Muscle of arm (tissue), 14 donors: ENCODE measurements at places on chromosomes 7 and 10.

DNA sequence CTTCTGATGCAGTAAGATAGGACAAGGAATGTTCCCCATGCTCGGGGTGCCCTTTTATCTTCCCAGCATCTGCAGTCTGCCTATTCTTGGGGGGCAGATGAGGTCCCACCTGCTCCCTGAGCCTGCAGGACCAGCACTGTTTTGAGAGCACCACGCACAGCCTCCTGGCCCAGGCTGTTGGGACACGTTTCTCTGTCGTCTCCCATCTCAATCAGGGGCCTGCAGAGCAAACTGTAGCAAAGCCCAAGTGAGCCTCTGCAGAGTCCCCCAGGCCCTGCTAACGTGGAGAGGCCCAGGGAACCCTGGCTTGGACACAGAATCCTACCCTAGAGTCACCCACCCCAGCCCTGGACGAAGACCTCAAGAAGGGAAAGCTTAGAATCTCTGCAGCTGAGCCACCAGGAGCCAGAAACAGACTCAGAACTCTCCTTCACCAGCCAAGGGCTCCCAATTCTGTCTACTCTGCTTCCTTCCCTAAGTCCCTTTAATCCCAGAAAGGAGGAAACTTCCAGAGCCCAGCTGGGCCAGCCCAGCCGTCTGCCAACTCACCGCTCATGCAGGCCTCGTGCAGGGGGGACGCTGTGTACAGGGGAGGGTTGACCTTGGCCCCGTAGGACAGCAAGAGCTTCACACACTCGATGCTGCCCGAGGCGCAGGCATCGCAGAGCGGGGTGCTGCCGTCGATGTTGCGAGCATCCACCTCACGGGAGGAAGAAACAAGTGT lies 15.6 kb downstream of the ASB13 start:
- no peak for DNase-seq

GRCh38 chr7:94449151-94449725 lies 54.5 kb downstream of the COL1A2 start:
- DNase-seq = no peak

- DNase-seq = no peak
Observed at GRCh38 chr10:6244510-6244909, 41.8 kb downstream of the PFKFB3 start.

GRCh38 chr7:31883761-31884164 lies 186.4 kb downstream of the PDE1C start:
- DNase-seq = peak; percentile 10

GRCh38 chr10:114401195-114401791 lies 3.0 kb downstream of the AFAP1L2 start:
- DNase-seq = peak; percentile 86

- DNase-seq = no peak
Observed at GRCh38 chr7:20352573-20353306, 22.0 kb downstream of the ITGB8 start.

DNA sequence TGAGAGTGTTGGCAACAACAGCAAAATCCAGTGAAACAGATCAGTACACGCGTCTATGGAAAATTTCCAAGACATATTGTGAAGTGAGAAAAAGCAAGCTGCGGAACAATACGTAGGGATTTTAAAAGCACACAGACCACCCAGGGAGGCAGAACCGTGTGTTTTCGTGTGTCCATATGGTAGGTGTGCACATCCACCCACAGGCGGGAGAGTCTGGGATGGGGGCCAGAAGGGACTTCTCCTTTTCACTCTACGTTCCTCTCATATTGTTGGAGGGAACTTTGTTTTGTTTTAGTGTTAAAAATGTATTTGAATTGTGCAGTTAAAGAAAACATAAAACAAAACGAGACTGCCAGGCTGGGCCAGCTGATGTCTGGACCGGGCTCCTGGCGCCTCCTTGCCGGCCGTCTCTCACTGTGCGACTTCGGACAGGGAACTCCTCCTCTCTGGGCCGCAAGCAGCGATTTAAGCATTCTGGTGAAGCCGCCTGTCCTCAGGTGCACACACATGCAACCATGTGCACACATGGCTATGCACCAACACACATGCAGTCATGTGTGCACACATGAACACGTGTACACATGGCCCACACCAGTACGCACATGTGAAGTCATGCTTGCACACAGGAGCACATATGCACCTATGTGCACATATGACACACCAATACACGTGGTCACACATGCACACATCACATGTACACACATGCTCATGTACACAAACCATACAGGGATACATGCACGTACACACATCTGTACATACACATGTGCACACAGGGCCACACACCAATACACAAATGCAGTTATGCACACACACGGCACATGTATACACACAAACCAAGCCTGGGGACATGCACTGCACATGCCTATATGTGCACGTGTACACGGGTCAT lies 141.1 kb downstream of the ELFN1 start:
- DNase-seq = peak; percentile 54

DNA sequence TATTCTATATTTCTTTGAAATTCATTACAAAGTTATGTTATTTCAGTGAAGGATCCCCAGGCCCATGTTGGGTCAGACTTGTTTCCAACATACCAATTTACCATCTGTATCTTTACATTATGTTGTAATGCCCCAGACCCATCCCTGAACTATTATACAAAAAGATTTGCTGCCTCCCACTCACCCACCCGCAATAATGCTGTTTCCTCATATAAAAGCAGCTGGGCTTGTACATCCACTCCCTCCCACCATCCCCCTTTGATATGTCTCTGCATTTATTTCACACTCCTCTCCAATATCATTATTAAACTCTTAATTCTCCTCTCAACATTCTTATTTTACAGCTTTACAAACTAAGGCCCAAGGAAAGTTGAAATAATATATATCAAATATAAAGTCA lies 153.7 kb downstream of the DOCK4 start:
- no peak for DNase-seq

DNA sequence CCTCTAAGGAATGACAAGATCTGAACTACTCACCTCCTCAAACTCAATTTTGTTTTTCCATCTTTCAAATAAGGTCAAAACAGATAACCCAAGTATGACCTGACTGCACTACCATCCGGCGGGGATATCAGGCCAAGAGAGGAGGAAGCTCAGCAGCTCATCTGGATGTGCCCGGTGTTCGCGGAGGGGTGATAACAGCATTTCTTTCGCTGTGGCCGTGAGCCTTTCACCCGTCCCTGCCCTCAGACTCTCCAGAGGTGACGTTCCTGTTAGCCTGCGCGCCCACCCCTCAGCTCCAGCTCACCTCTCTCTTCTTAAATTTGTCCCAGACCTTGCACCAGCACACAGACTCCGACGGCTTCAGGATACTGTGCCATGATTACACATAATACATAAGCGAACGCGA lies 526 bp downstream of the ZNF248 start:
- no peak for DNase-seq

DNA sequence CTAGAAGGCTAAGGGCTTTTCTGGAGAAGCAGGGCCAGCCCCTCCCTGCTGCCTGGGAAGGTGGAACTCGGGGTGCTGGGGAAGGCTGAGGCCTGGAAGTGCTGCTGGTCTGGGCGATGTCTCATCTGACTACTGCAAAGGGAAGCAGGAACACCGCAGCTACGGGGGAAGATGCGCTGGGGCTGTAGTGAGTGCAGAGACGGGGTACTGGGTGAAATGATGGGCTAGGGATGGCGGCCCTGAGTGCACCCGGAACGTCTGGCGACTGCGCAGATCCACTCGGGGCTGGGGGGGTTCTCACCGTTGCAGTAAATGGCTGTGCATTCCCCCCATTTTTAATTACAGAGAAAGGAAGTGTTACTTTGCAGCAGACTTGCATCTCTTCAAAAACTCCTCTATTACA lies 195.4 kb upstream of the ADARB2 start:
- no peak for DNase-seq

DNA sequence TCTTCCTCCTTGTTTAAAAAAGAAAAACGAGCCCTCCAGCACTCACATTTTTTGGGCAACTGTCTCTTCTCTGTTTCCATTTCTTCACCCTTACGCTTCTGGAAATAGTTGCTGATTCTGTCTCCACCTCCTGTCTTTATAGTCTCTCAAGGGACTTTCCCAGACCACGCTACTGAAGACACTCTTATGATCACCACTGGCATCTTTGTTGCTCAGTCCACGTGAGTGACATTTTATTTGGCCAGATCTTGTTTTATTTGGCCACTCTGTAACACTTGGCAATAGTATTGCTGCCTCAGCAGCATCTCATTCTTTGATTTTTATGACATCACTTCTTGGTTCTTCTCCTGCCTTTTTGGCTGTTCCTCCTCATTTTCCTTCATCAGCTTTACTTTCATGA lies 21.6 kb upstream of the NME8 start:
- DNase-seq = peak; percentile 64

- no peak for DNase-seq
Observed at GRCh38 chr7:131849472-131849871, 293.0 kb upstream of the PODXL start.

GRCh38 chr7:75531359-75531821 lies 39.3 kb downstream of the SPDYE5 start:
- DNase-seq = no peak

GRCh38 chr7:138162236-138162635 lies 86.0 kb downstream of the AKR1D1 start:
- DNase-seq = no peak

DNA sequence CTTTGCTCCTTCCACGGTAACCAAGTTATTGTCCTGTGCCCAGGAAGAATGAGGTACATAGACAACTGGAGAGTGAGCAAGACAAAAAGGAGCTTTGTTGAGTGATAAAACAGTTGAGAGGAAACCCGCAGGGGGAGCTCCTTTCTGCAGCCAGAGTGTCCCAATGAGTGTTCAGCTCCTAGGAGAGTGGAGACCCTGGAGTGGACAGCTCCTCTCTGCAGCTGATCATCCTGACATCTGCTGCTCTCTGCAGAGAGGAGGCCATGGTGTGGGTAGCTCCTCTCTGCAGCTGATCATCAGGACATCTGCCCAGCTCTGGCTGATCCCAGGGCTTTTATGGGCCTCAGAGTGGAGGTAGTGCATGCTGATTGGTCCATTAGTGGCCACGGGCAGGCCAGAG lies 53.4 kb upstream of the PCDH15 start:
- no peak for DNase-seq

GRCh38 chr7:155456738-155457543 lies 988 bp upstream of the EN2 start:
- DNase-seq = peak; percentile 82

GRCh38 chr10:4230036-4230435 lies 445.0 kb upstream of the KLF6 start:
- no peak for DNase-seq

DNA sequence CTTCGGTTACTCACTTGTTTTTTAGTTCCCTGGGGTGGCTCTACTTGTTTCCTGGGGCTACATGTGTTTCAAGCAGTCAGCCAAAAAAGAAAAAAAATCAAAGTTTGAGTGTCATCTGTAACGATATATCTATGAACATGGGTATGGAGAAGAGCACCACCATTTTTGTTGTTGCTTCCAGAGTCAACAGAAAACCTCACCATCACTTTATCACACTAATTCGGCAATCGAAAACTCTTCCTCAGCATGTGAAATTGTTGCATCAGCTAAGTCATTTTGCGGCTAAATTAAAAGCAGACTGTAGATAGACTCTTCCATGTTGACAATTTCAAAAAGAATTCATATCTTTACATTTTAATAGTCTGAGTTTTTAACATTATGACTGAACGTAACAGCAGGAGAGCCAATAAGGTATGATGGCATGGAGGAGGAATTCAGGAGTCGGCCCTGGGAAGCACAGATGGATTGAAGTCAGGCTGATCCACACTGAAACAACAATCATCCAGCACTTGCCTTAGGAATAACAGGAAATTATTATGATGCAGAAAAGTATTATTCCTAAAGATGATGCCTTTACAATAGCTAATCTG lies 455.7 kb upstream of the KLF6 start:
- no peak for DNase-seq

DNA sequence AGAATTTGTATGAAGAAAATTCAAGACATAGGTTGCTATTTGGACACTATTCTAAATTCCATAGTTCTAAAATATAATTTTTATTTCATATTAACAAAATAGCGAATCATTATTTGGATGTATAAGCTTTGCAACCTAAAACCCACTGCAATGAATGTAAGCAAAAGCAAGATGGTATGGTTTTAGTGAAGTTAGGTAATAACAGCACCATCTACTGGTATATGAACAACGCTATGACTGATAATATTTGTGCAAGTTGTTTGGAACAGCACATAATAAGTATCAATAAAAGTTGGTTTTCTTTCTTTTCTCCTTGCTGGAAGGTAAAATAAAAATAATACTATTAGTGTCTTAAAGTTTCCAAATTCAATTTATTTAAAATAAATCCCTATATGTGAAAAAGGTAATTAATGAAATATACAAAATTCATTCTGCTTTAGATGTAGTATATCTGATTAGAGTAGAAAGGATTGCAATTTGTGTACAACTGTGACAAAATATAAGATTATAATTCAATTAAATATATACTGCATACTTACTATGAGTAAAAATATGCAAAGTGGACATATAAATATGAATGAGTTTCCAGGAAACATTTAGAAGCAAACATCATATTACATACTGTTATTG lies 79.0 kb upstream of the LSM8 start:
- DNase-seq = peak; percentile 21

DNA sequence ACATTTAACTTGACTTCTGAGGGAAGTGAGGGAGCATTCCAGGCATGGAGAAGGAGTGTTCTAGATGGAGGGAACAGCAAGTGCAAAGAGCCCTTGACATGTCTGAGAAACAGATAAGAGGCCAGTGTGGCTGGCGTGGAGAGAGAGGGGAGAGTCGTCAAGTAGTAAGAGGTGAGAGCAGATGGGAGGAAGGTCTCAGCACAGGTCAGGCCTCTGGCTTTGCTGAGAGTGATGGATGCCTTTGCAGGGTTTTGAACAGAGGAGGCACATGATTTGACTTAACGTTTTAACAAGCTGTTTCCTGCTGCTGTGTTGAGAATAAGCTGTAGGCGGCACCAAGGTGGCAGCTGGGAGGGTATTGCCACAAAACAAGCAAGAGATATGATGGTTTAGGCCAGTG lies 97.2 kb downstream of the KAT6B start:
- DNase-seq = no peak

- no peak for DNase-seq
Observed at GRCh38 chr7:112386619-112387018, 63.6 kb upstream of the IFRD1 start.

DNA sequence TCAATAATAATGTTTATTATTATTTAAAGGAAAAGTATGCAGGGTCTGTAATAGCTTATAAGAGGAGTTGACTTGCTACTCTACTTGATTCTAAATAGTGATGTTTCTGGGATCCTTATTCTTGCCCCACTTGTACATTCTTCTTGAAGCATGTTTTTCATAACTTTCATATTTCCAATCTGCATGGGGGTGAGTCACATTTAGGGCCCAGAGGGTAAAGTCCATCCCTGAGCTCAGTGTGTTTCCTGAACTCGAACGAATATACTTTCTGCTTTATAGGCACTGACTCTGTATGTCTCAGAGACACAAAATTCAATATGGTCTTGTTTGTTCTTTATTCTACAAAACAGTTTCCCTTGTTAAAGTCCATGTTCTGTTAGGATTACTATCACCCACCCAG lies 61.0 kb upstream of the SMIM30 start:
- no peak for DNase-seq
